Dermis blood vessel endothelial cell (primary cell): ENCODE measurements at places on chromosomes 7 and 10. TPM values are rescaled to one million over a fixed set of nuclear protein-coding genes. Genes with fewer than 3 reads are reported as not detected.

GRCh38 chr7:22855049-22855392 lies 32.4 kb upstream of the TOMM7 start:
- no peak for DNase-seq

- DNase-seq: no peak
Measured at GRCh38 chr10:18233775-18234174, 93.6 kb downstream of the CACNB2 start.

GRCh38 chr7:96004578-96004977 lies 232.2 kb downstream of the DYNC1I1 start:
- DNase-seq: no peak

- DNase-seq: peak; percentile 1
Measured at GRCh38 chr7:95102662-95103061, 195.3 kb downstream of the PPP1R9A start.

DNA sequence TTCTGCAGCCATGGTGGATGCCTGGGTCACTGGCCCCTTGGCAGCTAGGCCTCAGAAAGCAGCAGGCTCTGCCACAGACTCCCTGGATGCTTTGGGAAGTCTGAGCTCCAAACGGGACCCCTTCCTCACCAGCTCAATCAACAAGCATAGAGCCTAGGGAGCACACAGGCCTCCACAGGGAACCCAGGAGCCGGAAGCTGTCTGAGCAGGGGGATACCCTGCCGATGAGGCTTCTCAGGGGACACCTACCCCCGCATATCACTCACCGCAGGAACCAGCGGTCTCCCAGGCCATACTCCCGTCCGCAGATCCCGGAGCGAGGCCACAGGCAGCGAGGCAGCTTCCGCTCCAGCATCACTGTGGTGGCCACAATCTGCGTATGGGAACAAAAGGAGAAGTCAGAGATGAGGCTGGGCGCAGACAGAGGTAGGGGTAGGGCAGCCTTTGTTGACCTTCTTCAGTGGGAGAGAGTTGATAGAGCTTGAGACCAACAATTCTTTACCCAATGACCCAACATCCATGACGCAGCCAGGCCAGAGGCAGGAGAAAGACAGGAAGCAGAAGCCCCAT lies 13.4 kb downstream of the TRPV6 start:
- no peak for DNase-seq

DNA sequence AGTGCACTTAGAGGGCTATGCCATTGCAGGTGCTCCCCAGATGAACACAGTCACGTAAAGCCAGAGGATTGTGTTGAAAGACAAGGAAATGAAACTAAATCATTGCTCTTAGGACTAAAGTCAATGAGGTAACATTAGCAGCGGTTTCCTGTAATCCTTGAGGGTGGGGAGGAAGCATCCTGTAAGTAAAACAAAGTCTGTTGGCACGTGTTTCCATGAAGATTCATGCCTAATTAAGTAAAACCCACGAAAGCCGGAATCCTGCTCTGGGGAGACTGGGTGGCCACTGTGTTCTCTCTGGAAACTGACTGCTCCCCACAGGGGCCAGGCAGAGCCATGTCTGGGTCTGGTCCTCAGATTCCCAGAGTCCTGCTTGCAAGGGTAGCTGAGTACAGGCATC lies 18.3 kb downstream of the STEAP1B start:
- peak; percentile 97 for DNase-seq

DNA sequence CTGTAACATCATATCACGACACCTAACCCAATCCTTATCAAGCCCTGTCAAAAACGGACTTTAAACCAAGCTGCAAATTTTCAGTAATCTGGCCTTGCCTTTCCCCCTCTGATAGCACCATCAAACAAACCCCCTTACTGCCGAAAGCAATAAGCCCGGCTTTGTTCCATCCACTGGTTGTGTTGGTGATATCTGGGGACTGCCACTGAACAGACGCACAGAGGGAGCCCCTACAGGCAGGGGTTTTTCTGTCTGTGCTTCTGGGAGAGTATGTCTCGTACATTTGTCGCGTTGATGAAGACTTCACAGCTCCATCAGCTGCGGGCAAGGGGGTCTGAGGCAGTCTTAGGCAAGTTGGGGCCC lies 550 bp upstream of the PLAU start:
- peak; percentile 45 for DNase-seq

DNA sequence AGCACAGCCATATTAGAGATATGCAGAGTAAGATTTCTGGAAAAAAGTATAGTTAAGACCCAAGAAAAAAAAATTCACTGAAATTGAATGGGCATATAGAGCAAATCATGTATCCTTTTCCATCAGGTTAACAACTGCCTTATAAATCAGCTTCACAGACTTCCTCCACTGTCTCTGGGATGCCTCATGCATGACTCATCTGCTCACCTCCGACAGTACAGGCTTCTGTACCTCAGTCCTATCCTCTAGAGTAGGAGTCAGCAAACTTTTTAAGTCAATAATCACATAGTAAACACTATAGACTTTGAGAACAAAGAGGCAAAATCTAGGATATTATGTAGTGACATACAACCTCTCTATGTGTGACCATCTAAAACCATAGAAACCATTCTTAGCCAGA lies 211.6 kb upstream of the SP8 start:
- DNase-seq: no peak

GRCh38 chr7:38020121-38020785 lies 99.8 kb downstream of the EPDR1 start:
- no peak for DNase-seq

GRCh38 chr7:6437251-6437650 lies 10.5 kb downstream of the DAGLB start:
- DNase-seq: no peak

- DNase-seq: no peak
Measured at GRCh38 chr7:39621261-39621660, 2.1 kb upstream of the RALA start.

DNA sequence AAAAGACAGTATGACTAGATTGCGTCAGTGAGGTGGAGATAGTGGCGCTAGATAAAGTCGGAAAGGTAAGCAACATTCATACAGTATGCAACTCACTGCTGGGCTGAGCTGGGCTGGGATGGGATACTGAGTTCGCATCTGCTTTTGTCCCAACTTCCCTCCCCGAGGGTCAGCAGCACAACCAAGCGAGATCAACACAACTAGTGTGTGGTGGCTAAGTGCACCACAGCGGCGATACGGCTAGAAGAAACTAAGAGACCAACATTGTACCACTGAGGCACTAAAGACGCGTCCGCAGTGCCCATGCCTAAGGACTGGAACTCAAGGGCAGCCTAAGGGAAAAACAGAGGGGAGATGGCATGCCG lies 467 bp downstream of the EXOSC1 start:
- no peak for DNase-seq

DNA sequence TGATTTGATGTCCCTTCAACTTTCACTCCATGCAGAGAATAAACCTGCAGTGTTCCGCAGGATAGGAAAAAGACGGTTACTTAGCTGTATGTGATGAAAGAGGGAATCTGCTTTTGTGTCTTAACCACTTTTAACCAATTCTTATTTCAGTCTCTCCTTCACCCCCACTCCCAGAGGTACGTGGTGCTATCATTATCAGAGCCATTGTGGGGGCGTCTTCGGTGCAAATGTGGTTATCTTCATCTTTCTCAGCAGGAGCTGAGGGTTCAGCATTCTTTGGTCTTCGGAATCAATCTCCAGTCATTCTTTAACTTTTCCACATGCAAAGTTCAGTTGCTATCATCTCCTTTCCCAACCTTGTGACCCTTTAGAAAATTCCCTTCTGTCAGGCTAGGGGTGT lies 219.9 kb upstream of the LYZL1 start:
- DNase-seq: no peak

GRCh38 chr7:47007471-47007870 lies 574.4 kb downstream of the TNS3 start:
- no peak for DNase-seq

DNA sequence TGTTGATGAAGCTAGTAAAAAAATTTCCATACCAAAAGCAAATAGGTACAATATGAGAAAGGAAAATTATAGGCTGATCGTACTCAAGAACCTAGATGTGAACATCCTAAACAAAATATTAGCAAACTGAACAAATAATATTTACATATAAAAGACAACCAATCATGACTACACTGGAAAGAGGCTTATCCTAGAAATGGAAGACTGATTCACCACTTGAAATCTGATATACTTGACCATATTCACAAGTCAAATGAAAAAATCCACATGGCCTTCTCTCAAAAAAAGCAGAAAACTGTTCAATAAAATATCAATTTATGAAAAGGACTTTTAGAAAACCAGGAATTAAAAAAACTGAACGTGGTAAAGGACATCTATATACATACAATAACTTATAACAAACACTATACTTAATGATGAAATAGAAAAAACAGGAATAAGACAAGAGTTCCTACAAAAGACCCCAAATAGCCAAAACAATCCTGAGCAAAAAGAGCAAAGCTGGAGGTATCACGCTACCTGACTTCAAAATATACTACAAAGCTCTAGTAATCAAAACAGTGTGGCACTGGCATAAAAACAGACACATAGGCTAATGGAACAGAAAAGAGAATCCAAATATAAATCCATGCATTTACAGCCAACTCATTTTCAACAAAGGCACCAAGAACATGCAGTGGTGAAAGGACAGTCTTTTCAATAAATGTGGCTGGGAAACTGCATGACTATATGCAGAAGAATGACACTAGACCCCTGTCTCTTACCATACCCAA lies 29.2 kb upstream of the FAM180A start:
- DNase-seq: no peak

GRCh38 chr7:1532456-1533254 lies 2.2 kb downstream of the MAFK start:
- DNase-seq: peak; percentile 95

DNA sequence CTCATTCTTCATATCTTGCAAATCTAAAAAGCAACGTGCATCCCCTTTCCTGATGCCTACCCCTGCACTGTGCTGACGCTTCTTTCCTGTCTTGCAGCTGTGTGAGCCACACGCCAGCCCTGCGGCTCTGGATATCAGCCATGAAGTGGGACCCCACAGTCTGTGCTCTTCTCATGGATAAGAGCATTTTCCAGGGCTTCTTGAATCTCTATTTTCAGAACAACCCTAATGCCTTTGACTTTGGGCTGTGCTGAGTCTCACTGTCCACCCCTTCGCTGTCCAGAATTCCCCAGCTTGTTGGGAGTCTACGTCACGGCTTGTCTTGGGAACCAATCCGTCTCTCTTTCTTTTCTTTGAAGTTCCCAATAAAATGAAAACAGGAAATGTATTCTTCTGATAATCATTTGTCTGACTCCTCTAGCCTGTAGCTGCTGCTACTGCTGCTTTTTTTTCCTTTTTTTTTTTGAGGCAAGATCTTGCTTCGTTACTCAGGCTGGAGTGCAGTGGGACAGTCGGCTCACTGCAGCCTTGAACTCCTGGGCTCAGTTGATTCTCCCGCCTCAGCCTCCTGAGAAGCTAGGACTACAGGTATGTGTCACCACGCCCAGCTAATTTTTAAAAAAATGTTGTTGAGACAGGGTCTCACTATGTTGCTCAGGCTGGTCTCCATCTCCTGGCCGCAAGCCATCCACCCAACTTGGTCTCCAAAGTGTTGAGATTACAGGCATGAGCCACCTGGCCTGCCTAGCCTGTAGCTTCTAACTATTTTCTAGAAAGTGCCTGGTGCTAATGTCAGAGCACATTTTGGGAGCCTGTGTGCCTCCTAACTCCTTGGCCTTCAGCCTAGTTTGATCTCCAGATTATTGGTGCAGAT lies 30.3 kb downstream of the GSTO2 start:
- peak; percentile 82 for DNase-seq

DNA sequence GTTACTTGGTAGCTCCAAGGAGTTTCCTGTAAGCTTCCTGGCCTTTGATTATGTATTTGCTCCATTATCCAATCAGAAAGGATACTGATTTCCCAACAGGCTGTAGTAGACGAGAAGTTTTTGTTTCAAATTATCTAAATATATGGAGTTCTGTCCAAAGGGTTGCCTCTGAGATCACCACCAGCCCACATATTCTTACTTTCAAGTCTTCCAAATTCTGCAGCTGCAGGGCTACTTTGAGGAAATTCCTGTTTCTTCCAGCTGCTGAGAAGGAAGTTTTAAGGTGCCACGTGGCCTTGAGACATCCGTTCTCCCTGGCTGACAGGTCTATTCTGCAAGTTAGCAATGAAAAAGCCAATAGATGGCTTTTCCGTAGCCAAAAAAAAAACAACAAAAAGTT lies 286.0 kb downstream of the TWIST1 start:
- peak; percentile 8 for DNase-seq

GRCh38 chr10:95229724-95230627 lies 35.9 kb downstream of the ACSM6 start:
- DNase-seq: peak; percentile 76

DNA sequence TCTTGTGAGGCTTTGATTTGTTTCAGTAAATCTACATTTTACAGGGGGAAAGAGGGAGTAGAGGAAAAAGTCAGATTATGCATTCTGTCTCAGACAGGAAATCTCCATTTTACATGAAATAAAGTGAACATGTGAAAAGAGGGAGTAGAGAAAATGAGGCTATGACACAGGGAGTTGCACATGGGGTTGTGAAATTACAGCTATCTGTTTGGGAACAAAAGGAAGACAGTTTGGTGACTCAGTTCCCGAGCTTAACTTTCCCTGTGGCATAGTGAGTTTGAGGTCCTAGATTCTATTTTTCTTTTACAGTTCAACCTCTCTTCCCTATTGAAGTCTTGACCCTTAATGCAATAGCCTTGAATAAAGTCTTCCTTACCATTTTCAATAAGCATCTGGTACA lies 63.2 kb upstream of the AGR3 start:
- DNase-seq: no peak

DNA sequence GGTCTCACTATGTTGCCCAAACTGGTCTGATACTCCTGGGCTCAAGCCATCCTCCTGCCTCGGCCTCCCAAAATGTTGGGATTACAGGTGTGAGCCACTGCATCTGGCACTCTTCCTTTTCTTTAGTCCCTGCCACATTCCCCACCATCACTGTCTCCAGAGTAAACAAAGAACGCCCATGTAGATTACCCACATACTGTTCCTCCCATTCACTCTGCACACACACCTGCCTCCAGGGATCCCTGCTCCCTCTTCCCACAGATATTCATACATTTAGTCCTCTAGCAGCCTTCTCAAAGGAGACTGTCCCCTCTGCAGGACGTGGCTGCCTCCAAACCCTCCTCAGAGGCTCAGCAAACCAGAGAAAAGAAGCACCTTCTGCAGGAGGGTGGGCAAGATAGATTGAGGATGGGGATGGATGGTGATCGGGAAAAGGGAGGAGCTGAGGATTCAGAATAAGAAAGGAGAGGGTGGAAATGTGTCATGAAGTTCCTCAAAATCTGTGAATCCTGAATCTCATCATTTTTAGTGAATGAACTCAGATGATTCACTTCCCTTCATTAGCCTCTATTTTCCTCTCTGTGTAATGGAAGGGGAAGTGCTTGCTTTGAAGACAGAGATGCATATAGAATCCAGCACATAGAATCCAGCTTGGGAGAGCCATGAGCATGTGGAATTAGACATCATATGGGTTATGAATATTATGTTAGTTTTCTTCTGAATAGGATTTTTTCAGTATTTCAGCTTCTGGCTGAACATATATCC lies 5.5 kb upstream of the PLAU start:
- peak; percentile 65 for DNase-seq

Gene SRRT
- total RNA-seq: 43.9 and 53.9 TPM in 2 replicates

Gene ACTR3C
- total RNA-seq: 8.9 and 9.5 TPM in 2 replicates

Gene FAM241B
- total RNA-seq: not detected in 2 replicates

Gene GNGT1
- total RNA-seq: not detected in 2 replicates

Gene FGL2
- total RNA-seq: 0.17 and 0.33 TPM in 2 replicates

Gene LIPM
- total RNA-seq: not detected in 2 replicates

Gene CYP2W1
- not detected in 2 replicates for total RNA-seq

Gene GPR15LG
- total RNA-seq: 0.47 TPM in 1 of 2 replicates, not detected in the other

Gene NAT16
- total RNA-seq: not detected in 2 replicates

Gene PSTK
- total RNA-seq: 1.7 and 3.2 TPM in 2 replicates

Gene TDRD1
- total RNA-seq: under 0.01 TPM in 2 replicates

Gene HOXA6
- 2.9 and 8.6 TPM in 2 replicates for total RNA-seq
